ENCODE measurements at places on chromosomes 5 and 9.

GRCh38 chr5:130112246-130112645, 208.0 kb downstream of the CHSY3 start:
- no peak for DNase-seq

- DNase-seq = no peak
These were observed 66.1 kb upstream of the ADRA1B start for GRCh38 chr5:159850160-159850559.

- DNase-seq = no peak
These were observed 18.6 kb downstream of the CTNNAL1 start for GRCh38 chr9:108994695-108995094.

DNA sequence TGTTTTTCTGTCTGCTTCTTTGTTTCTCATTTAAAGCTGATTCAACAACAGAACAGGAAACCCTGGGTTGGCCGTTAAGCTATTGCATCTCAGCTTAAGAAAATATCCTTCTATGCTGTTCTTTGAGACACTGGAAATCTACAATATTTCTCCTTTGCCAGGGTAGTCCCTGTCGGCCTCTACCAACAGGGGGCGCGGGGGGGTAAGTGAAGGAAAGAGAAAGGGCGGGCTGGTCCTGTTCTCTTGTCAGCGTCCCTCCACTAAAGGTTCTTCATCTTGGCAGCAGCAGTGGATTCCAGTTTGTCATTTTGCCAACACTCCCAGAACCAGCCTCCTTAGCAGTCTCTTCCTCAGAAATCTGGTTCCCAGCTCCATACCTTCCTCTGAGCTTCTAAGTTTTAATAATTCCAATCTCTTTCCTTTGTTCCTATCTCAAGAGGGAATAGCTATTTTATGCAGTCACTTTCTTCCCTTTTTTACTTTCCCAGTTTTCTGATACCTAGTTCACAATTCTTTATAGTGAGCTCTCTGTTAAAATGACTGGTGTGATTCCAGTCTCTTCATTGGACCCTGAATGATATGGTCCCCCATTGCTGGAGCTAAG, 222.3 kb downstream of the GLIS3 start:
- peak; percentile 32 for DNase-seq

- peak; percentile 91 for DNase-seq
These were observed 32.0 kb upstream of the TTLL11 start for GRCh38 chr9:122125158-122125508.

DNA sequence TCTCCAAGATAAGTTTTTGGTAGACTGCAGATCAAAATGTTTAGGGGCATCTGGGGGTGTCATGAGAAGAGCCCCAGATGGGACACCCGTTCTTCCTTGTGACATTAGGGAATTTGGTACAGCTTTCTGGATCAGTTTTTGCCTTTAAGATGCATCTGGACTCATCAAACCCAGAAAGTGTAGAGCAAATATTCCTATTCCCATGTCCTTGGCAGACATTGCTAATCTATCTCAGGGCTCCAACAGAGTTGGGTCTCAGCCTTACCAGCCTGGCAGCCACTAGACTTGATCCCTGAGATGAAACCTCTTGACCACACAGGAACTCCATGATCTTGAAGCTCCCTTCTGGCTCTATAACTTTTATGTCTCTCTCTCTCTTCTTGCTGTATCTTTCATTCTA, 35.6 kb downstream of the ERGIC1 start:
- no peak for DNase-seq

- peak; percentile 52 for DNase-seq
These were observed at the start of gene IL11RA for GRCh38 chr9:34651876-34652601. IL11RA (plus strand) TSS chr9:34652185; CDS start chr9:34655218, 3,033 bp downstream.

- DNase-seq = peak; percentile 87
These were observed 5.3 kb downstream of the ANKS6 start for GRCh38 chr9:98790842-98791607.

GRCh38 chr9:26756881-26757280, 135.7 kb downstream of the CAAP1 start:
- DNase-seq = no peak

- DNase-seq = no peak
These were observed 229.9 kb downstream of the SGCD start for GRCh38 chr5:156556666-156557406.

DNA sequence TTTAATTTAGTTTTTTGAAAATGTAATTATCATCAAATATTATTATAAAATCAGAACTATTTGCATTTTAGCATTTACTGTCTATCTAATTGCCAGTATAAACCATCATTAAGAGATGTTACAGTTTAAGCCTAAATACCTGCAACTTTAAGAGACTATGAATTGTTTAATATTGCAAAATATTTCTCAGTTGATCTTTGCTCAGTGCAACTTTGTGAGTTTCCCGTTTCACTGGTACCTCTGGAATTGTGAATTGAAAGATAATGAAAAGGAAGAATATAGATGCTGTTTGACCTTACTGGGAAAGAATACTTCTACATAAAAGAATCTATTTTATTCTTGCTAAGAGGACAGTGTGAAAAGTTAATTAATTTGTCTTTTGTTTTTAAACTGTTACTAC, 30.2 kb upstream of the TMED7 start:
- no peak for DNase-seq

DNA sequence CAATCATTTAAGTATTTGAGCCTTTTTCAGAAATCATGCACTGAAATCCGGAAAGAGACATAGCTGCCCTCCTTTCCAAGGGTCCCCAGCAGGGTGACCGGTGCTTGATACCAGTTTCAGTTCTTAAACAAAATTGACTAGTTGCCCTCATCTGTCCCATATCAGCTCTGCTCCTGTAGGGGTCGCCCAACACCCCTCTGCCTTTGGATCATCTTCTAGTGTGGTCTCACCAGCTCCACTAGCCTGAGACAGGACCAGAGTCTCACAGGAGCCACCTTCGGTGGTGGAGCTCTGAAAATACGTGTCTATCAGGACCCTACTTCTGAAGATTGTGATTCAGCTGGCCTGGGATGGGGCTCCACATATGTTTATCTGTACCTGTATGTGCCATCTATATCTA, 428.2 kb downstream of the ENC1 start:
- no peak for DNase-seq

DNA sequence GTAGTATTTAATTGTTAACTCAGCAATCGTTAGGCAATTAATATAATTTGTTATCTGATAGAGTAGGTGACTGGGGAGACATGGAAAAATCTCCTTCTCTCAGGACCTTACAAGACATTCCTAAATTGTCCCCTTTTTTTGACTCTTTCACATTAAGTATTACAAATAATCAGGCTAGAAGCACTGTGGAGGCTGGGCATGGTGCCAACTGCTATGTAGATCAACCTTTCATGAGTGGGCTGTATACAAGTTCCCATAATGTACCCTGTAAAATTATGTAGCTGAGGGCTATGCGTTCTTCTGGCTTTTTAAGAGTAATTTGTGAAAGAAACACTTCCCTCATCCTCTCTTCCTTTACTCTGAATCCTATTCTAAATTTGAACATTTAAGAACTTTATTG, 140.2 kb downstream of the NFIB start:
- DNase-seq = no peak

- DNase-seq = no peak
These were observed 284.2 kb downstream of the SMARCA2 start for GRCh38 chr9:2299156-2299842.

DNA sequence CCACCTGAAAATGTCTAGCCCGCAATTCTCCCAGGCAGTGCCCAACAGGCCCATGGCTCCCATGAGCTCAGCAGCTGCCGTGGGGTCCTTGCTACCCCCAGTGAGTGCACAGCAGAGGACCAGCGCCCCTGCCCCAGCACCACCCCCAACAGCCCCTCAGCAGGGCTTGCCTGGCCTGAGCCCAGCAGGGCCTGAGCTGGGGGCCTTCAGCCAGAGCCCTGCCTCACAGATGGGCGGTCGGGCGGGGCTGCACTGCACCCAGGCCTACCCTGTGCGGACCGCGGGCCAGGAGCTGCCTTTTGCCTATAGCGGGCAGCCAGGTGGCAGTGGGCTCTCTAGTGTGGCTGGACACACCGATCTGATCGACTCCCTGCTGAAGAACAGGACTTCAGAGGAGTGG, 19.3 kb upstream of the LTC4S start:
- no peak for DNase-seq

DNA sequence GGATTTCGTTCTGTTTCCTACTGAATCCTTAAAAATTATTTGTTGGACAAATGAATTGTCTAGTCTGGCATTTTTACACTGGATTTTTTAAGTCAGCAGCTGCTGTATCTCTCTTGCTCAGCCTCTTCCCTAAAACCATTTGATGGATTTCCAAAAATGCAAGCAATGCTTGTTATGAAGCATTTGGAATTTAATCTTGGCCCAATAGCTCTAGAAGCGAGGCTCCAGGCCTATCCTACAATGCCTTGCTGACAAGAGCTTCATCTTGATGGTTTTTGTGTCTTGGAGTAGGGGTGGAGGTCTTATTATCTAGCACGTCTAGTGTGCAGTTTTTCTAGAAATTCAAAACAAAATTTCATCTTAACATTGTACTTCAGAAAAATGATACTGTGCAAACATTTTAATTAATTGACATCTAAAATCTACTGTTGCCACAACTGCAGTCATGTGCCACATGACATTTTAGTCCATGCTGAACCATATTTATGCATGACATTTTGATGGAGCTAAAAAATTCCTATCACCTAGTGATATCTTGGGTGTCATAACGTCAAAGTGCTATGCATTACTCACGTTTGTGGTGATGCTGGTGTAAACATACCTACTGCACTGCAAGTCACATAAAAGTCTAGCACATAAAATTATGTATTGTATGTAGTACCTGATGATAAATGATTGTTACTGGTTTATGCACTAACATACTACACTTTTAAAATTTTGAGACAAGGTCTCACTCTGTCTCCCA, 5.9 kb upstream of the RAD23B start:
- DNase-seq = no peak

DNA sequence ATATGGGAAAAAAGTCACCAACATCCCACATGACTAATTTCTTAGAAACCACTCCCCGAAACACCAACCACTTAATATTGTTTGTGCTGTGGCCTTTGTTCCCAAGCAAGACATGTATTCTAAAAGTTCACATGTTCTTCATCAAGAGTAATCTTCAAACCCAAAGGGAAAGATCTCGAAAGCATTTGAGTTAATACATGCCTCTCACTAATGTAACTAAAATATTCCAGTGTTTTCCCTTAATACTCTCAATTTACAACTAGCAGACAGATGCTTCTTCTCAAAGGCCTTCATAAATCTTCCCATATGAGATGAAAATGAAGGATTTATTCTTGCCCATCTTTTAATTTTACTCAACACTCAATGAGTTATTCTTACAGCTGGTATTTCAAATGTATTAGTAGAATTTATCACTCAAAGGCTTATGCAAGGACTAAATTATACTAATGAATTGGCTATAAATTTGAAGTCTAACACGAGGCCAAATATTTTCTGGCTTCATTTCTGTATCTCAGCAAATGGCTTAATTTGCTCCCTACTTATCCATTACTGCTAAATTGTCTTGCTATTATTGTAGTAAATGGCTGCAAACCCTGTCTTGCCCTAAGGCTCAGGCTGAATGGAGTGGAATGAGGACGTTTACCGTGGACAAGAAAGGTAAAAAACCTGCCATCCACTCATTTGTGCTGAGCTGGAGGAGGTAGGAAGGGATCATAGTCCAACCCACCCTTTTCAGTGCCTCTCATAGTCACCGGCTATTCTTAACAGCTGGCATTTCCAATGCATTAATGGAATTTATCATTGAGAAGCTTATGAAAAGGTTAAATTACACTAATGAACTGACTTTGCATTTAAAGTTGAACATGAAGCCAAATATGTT, 474.4 kb downstream of the RASEF start:
- DNase-seq = no peak

GRCh38 chr5:172659909-172660628, 19.0 kb downstream of the NEURL1B start:
- no peak for DNase-seq

DNA sequence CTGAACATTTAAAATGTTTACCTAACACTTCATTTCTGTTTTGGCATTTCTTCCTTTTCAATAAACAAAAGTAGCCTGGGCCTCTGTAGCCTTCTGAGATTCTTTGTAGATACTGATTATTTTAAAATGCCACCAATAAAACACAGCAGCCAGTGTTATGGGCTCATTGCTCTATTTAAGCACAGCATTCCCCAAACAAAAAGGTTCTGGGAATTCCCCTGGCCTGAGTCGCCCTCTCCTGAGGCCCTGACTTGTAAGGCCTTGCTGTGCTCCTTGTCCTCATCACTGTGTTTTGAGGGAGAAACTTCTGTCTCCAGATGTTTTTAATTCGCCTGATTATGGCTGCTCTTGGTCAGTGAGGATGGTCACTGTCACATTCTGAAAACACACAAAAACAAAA, 33.0 kb upstream of the CTXN3 start:
- no peak for DNase-seq

GRCh38 chr5:73901043-73901442, 275.0 kb downstream of the ARHGEF28 start:
- no peak for DNase-seq

- DNase-seq = no peak
These were observed 607.2 kb downstream of the EFNA5 start for GRCh38 chr5:107063511-107063910.

GRCh38 chr9:119227422-119227821, 141.8 kb downstream of the BRINP1 start:
- no peak for DNase-seq

DNA sequence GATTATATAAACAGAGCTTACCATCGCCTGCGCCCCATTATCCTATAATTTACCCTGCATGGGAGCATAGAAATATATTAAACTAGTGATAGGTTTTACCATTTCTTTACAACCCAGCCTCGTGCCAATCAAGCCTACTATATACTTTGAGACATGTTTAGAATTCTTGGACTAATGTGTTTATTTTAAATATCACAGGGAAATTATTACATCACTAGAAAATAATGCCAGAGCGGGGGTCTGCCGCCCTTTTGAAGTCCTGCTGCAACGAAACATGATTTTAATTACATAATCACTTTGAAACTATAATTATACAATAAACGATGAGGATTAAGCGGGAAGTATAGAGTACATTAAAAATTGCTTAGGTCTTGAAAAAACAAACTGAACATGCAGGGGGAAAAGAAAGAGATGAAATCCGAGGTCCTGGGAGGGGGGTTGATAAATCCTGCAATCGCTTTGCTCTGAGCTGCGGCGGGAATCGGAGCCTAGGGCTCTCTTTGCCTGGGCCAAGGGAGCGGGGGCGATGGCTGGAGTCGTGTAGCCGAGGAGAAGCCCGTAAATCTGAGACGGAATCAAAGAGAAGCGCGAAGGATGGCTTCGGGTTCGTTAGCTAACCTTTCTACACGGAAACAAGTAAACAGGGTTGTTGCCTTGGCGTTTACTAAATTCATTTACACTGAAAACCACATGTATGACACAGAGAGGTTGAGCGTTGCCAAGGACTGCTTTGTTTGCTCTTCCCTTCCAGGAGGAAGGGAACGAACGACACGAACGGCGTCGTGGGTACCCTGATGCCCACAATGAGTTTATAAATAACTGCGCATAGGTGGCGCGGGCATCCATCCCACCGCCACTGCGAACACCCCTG, 127.6 kb downstream of the TMEM174 start:
- no peak for DNase-seq

DNA sequence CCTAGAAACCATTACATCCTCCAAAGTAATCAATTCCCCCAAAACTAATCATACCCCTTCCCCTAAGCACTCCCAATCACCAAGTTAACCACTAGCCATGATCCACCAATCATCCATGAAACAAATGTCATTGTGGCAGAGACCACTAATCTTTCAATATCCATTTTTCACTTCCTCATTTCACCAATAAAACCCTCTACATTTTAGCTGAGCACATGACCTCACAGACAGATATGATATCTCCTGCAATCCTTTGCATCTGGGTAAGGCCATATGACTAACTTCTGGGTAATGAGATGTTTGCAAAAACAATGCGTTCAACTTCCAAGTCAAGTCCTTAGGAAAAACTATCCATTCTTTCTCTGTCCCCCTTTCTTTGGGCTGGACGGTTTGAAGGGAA, 20.7 kb downstream of the OR2S2 start:
- DNase-seq = no peak

GRCh38 chr9:16705111-16705604, 165.3 kb downstream of the BNC2 start:
- DNase-seq = no peak

Measured in GM13977 (cell line).